Motor neuron (in vitro differentiated cells): ENCODE measurements at places on chromosomes 7 and 10.

GRCh38 chr10:93299606-93300287, 182.4 kb downstream of the MYOF start:
- no peak for ATAC-seq

- no peak for ATAC-seq
Observed at GRCh38 chr10:110023785-110024465, 16.1 kb downstream of the ADD3 start.

- ATAC-seq = no peak
Observed at GRCh38 chr10:101035314-101035713, 4.3 kb downstream of the SFXN3 start.

DNA sequence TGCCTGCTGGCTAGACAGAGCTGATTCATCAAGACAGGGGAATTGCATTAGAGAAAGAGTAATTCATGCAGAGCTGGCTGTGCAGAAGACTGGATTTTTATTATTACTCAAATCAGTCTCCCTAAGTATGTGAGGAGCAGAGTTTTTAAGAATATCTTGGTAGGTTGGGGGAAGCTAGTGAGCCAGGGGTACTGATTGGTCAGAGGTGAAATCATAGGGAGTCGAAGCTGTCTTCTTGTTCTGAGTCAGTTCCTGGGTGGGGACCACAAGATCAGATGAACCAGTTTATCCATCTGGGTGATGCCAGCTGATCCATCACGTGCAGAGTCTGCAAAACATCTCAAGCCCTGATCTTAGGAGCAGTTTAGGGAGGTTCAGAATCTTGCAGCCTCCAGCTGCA, 39.8 kb downstream of the FOXI2 start:
- ATAC-seq = no peak

DNA sequence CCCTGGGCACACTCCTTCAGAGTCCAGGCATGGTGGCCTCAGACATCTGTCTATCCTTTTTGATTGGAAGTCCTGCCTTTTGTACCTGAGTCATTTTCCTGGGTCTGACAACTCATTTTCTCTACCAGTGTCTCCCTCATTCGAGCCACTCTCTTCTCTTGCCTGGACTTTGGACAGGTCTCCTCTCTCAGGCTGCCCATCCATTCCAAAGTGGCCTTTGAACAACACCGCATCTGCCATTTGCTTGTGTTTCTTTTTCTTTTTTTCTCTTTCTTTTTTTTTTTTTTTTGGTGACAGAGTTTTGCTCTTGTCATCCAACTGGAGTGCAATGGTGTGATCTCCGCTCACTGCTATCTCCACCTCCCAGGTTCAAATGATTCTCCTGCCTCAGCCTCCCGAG, 142.1 kb upstream of the COBL start:
- ATAC-seq = no peak

DNA sequence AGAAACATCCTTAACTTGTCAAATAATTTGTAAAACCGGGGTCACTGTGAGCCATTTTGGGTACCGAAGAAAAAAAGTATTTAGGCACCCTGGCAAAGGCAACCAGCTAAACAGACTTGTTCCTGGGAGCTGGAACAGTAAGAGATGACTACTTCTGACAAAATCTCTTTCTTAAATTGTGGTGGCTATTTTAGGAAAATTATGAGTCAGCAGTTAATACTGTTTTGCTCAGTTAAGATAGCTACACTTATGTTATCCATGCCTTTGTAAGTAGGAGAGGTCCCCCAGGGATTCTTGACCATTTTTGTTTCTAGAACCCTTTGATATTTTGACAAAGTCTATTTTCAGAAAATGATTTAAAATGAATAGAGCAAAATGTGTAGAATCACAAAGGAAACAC, 68.7 kb downstream of the TAX1BP1 start:
- ATAC-seq = no peak
